Activated T-cell treated with anti-CD3 and anti-CD28 coated beads, Interleukin-2, amount 50 U/mL, for 72 hours (primary cell): ENCODE measurements at places on chromosomes 4 and X.

DNA sequence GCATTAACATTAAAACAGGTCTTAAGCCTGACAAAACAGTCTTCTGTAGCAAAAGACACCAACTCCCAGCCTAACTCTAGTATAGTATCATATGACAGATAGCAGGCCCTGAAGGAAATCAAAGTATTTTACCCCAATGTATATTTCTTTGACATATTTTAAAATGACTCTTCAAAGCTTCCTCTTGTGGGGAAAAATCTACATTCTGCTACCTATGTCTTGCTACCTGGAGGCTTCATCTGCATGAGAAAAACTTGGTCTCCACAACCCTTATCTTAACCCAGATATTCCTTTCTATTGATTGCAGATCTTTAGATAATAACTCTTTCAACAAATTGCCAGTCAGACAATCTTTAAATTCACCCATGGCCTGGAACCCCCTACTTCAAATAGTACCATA is 1620.4 kb downstream of the PCDH7 start:
- no peak for DNase-seq

GRCh38 chr4:2182994-2183393 is 58.9 kb downstream of the HAUS3 start:
- DNase-seq: no peak

DNA sequence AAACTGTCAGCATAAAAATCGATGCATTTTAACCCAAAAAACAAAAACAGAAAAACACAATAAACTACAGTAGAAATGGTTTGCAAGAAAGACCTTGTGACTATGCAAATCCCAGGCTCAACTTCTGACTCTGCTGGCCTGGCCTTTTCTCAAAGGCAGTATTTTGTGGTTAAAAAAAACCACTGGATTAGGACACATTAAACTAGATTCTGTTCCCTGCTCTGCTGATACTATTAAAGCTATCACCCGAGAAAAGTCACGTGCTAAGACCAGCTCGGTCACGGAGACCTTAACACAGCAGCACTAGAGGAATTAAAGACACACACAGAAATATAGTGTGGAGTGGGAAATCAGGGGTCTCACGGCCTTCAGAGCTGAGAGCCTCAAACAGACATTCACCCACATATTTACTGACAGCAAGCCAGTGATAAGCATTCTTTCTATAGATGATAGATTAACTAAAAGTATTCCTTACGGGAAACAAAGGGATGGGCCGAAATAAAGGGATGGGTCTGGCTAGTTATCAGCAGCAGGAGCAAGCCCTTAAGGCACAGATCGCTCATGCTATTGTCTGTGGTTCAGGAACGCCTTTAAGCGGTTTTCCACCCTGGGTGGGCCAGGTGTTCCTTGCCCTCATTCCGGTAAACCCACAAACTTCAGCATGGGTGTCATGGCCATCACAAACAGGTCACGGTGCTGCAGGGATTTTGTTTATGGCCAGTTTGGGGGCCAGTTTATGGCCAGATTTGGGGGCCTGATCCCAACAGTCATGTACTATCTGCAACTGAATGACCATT is 16.1 kb downstream of the CBR4 start:
- DNase-seq: no peak

- no peak for DNase-seq
These were observed 14.1 kb upstream of the TCEANC start for GRCh38 chrX:13638826-13639225.

DNA sequence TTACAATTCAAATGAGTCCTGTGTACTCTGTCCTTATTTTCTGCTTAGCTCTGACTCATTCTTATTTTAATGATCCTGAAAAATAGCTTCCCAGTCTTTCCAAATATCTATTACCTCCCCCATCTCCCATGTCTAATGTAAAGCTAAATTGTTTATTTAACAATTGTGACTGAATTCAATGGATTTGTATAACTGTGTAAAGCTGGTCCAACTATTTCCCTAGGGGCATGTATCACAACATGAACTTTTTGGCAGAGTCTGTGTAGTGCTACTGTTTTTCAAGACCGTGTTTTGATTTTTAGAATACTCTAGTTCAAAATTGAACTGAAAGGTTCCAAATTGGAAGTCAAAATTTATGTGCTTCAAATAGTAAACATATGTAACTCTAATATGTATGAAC is 67.8 kb downstream of the SPCS3 start:
- no peak for DNase-seq

- no peak for DNase-seq
These were observed 72.4 kb downstream of the ANKRD50 start for GRCh38 chr4:124640022-124640730.

GRCh38 chr4:5465956-5466355 is 242.4 kb downstream of the EVC2 start:
- DNase-seq: no peak

GRCh38 chrX:38991656-38992440 is 190.6 kb downstream of the MID1IP1 start:
- no peak for DNase-seq

DNA sequence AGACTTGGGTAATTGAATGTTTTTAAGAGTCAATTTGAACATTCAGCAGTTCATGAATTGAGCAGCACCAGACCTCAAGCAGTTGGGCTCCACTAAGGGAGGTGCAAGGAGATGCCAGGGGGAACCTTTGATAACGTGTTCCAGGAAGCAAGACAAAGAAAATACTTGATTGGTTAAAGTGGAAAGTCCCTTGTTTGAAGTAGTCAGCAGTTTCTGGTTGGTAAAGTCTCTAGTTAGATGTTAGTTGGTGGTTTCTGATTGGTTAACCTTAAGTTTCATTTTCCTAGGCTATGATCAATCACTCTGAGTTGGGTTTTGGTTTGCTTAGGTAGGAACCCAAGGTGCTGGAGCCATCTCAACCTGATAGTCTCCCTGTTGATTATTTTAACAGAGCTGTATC is 4.0 kb downstream of the HERC6 start:
- DNase-seq: peak; percentile 71

DNA sequence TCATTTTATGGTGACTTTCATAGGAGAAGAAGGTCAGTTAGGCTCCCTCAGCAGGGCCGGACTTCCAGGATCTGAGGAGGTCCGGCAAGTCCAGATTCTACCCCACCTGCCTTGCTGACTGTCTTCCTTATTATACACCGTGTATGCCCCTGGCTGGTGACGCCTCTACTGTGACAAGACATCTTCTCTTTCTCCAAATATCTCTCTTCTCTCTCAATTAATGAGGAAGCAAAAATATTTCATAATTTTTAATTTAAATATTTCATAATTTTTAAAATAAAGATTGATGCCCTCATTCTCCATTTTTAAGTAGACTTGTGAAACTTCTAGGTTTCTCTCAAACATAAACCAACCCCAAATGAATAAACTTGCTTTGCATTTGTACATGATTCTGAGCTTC is 202.5 kb downstream of the NSUN7 start:
- no peak for DNase-seq

DNA sequence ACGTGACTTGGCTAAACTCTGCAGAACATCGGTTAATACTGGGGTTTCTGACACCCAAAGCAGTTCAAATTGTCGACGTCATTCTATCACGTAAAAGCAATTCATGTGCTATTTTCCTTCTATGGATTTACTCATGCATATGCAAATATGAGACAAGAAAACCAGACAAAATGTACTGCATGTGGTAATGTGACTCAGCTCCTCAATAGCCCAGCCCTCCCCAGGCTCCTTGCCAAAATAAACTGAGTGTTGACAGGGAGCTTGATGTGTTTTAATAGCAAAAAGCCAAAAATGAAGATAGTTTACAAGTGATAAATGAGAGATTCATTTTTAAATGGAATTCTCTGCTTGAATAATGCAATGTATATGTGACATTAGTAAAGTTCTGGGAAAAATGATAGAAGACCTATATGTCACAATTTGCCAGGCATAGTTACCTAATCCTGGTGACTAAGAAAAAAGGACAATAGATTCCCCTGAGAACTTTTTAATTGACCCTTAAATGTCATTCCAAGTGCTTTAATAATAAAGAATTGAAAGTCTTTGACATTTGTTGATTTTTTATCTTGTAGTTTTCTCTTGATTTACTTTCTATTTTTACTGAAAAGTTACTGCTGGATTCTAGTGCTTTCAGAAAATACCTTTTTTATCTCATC is 1700.6 kb upstream of the TENM3 start:
- no peak for DNase-seq

GRCh38 chrX:50106051-50106675 is 94.6 kb downstream of the AKAP4 start:
- DNase-seq: no peak

GRCh38 chr4:118322831-118323502 is 29.8 kb downstream of the PRSS12 start:
- no peak for DNase-seq

GRCh38 chrX:153639177-153640044 is 7.6 kb upstream of the DUSP9 start:
- no peak for DNase-seq

DNA sequence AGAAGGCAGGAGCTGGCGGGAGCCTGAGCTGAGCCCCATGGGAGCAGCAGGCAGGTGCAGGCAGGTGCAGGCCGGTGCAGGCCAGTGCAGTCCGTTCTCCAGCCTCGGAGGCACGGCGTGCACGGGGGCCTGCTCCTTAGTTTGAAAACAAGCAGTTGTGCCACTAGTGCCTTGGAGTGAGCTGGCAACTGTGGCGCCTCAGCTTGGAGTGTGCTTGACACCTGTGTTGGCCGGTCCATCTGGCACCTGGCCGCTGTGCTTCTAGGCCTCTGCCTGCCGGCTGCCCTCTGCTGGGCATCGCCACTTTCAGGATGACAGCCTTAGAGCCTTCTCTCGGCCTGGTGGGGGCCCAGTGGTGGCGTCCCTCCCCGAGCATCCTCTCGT is 47.9 kb downstream of the RGS12 start:
- DNase-seq: no peak

- DNase-seq: peak; percentile 33
These were observed 14.0 kb upstream of the ZCCHC18 start for GRCh38 chrX:104098151-104098808.

- no peak for DNase-seq
These were observed 459.2 kb upstream of the GALNT7 start for GRCh38 chr4:172709376-172709775.

- no peak for DNase-seq
These were observed 23.0 kb upstream of the CCDC149 start for GRCh38 chr4:24935856-24936255.

- no peak for DNase-seq
These were observed 155.8 kb upstream of the RAI2 start for GRCh38 chrX:18016941-18017340.

- DNase-seq: no peak
These were observed 42.4 kb upstream of the RPA4 start for GRCh38 chrX:96841325-96841724.

DNA sequence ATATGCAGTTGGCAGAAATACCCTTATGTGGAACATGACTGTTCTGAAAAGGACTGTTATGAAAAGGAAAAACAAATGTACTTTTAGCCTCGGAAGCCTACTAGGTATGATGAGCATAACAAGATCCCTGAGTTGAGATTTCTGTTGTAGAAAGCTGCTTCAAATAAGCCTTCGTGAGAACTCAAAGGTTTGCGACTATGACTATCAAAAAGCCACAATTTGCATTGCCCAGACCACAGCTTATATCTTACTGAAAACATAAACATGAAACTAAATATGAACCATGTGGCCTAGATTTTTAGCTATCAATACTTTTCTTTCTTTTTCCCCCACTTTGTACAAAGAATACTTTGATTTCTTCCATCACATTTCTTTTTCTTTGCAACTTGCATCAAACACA is 398.2 kb upstream of the LCORL start:
- no peak for DNase-seq

DNA sequence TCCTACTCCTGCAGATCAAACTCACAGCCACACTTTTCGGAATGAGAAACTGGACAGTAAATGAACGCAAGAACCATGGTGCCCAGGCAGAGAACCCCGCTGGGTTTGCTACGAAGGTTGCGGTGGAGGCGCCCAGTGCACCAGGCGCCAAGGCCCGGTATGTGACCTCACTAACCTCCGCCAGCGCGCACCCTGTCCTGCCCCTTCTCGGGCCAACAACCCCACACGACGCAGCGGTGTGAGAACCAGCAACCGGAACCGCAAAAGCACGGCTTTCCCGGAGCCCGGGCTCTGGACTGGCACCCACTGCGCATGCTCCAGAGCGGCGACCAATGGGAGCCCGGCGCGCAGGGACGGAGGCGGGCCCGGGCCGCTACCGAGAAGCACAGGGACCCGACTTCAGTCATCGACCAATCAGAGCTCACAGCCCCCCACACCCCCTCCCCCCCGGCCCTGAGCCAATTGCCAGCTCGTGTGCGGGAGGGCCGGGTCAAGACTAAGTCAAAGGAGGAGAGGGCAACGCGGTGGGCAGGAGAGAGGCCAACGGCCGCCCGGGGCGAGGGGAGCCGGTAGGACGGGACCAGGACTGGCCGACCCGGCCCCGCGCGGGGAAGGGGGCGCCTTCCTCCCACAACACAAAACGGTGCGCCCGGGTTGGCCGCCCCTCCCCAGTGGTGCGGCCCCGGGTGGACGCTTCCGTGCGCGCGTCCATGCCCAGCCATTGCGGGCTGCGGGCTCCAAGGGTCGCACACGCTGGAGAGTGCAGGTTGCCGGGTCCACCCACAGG is 7.3 kb upstream of the WAS start:
- DNase-seq: peak; percentile 91

- no peak for DNase-seq
These were observed 468.3 kb upstream of the BOD1L1 start for GRCh38 chr4:14095831-14096230.
